Activated CD4-positive, alpha-beta T cell treated with anti-CD3 and anti-CD28 coated beads, Interleukin-10, Interleukin-2, amounts not matched to agents 100 ng/mL and 50 ng/mL, durations not matched to agents 16 hours and 8 hours (primary cell): ENCODE measurements at places on chromosomes 3 and 15.

DNA sequence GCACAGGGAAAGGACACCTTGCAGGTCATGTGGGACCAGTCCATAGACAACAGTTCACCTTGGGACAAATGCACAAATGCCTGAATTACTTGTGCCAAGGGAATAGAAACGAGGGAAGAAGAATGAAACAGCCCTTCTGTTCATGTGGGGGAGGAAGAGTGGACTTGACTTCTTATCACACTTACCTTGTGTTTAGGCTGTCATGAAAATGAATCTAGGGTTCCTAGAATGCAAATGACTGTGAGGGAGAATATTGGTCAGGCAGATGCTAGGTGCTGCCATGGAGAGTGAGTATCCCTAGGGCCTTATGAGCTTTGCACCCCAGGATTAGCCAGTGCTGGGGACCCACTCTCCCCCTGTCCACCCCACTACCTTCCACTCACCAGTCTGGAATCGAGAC is 11.0 kb upstream of the PRKAR2A start:
- no peak for DNase-seq

DNA sequence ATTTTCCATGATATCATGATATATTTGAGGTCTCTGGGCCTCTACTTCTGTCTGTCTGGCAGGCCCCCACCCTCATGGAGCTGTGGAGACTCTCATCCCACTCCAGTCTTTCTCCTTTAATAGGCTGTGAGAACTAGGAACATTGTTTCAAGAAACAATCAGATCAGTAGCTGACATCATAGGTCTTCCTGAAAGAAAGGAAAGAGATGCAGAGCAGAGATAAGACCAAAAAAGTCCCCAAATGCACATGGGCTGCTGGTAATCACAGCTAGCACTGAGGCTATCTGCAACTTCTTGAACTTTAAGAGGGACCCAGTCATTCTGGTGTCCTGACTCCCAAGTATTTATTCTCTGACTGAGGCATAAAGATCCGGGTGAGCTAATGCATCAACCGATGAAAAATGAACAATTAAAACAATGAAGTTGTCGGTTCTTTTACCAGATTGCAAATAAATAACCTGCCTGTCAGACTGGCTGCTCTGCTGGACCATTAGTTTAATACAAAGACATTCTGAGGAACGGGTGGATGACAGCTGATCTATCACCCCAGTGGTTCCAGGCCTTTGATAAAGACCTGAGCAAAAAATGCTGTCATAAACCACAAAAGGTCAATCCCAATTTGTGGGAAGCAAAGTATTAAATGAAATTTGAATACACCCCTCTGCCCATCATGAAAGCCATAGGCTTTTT is 780.8 kb upstream of the GOLIM4 start:
- peak; percentile 1 for DNase-seq

GRCh38 chr3:126245811-126246727 is 65.7 kb upstream of the ALDH1L1 start:
- DNase-seq, result peak; percentile 32

- DNase-seq, result no peak
Measured at GRCh38 chr3:124883766-124884473, 3.2 kb downstream of the ITGB5 start.

DNA sequence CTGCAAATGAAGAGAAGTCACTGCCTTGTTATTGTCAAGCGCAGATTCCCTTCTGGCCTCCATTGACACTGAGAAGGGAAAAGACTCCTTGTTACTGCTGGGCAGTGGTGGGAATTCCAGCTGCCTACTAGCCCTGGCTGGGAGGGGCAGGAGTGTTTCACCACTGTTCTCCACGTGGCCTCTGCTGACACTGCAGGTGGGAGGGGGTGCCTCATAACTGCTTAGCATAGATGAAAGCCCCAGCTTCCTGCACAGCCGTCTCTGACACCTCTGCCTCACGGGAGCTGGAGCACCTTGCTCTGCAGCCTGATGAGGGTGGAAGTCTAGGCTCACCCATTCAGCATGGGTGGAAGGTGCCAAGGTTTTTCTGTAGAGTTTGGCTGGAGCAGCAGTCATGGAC is 52.1 kb downstream of the TM2D3 start:
- no peak for DNase-seq

DNA sequence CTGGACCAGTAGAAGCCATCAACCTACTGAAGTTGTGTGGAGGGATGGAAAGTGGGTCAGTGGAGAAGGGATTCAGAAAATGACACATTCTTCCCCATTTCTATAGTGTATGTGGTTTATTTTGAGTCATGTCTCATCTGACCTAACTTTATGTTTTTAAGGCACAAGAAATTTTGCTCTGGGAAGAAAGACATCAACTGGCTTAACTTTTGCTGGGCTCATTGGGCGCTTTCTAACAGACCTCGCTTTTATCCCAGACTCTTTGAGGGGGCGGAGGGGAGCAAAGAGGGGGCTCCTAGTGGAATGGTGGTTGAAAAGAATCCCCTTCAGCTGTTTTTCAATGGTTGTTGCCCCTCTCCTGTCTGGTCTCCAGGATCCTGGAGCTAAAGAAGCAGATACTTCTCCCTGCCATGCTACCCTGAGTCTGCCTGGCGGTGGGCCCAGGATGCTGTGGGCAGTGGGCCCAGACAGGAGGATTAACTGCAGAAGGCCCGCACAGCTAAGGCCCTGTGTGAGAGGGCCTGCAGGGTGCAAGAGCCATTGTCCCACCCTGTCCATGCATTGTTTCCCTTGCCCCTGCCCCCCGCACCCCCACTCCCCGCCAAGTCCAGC is 14.5 kb downstream of the CSRNP1 start:
- DNase-seq, result peak; percentile 34

DNA sequence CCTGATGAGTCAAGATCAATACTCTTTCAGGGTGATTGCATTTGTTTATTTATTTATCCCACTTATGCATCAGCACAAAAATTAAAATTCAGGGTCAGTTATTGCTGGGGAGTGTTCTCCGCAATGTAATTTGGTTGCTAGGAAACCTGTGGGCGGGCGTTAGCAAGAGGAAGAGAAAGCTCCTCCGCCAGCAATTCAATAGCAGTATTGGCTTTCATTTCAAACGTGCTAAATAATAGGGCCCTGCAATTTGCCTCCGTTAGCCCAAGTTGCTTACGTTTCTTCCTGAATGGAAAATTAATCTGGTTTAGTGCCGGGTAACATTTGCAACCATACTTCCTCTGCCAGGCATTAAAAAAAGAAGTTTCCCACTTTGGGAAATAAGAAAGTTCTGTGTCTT is 35.5 kb upstream of the PLCL2 start:
- peak; percentile 73 for DNase-seq

DNA sequence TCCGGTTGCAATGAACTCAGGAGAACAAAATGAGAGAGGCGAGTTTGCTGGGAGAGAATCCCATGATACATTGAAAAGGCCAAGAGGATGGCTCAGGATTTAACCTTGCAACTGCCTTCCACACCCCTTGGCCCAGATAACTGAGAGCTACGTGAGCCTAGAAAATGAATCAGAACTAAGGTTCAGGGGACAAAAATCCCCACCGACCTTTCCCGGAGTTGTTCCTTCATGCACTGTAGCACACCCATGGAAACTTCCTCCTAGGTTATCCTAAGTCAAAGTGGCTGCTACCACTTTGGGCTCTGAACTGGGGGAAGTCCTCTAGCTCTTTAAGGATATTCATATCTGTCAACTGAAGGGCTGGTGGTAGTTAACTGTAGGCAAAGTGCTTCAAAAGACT is 58.3 kb upstream of the SLC4A7 start:
- DNase-seq, result no peak

DNA sequence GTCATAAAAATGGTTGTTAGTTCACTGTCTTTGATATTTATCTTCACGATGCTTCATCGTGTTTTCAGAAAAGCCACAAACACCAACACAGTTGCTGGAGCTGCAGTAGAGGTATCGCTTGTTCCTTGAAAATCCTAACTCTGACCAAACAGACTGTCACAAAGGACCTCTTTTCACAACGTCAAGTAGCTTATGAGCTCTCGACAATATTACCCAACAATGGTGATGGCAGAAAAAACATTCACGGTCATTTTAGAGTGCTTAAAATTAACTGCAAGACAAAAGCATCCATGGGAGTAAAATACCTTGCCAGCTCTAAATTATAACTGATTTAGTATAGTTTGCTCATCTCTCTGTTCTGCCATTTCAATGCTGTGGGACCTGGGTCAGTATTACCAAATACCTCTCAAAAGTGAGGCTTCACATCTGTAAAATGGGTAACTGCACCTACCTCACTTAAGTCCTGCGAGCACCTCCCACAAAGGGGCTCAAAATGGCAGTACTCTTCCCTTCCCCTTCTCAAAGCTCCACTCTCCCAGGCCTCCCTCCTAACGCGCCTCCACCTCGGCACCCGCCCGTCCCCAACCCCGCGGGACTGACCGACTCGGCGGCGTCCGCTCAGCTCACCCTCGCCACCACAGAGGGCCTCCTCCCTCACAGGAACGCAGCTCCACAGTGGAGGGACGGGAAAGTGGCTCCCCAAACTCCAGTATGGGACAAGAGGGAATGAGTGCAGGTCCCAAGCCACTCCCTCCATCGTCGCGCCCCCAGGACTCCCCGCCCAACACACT is 546 bp downstream of the TRIM59 start:
- peak; percentile 37 for DNase-seq

DNA sequence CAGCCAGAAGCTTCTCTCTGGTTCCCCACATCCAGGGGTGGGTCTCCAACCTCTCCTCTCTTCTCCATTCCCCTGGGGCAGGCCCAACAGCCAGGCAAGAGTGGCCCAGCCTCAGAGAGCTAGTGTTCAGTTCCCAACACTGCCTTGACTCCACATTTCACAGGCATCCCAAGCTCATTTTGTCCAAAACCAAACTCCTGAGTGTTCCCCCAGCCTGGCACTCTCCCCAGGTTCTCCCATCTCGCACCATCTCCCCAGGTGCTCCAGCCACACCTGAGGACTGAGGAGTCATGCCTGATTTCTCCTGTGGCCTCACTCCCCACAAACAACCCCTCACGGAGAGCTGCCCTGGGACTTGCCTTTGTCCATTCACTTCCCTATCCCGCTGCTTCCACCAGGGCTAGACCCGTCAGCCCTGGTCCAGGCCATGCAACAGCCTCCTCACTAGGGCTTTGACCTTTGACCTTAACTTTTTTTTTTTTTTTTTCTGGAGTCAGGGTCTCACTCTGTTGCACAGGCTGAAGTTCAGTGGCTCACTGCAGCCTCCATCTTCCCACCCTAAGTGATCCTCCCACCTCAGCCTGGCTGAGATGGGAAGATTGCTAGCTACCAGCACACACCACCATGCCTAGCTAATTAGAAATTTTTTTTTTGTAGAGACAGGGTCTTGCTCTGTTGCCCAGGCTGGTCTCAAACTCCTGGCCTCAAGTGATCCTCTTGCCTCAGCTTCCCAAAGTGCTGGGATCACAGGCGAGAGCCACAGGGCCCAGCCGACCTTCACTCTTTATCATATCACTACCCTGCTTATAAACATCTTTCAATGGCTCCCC is 3.9 kb upstream of the CSK start:
- no peak for DNase-seq

- DNase-seq, result no peak
Measured at GRCh38 chr15:101391431-101391830, 96.4 kb upstream of the SNRPA1 start.

DNA sequence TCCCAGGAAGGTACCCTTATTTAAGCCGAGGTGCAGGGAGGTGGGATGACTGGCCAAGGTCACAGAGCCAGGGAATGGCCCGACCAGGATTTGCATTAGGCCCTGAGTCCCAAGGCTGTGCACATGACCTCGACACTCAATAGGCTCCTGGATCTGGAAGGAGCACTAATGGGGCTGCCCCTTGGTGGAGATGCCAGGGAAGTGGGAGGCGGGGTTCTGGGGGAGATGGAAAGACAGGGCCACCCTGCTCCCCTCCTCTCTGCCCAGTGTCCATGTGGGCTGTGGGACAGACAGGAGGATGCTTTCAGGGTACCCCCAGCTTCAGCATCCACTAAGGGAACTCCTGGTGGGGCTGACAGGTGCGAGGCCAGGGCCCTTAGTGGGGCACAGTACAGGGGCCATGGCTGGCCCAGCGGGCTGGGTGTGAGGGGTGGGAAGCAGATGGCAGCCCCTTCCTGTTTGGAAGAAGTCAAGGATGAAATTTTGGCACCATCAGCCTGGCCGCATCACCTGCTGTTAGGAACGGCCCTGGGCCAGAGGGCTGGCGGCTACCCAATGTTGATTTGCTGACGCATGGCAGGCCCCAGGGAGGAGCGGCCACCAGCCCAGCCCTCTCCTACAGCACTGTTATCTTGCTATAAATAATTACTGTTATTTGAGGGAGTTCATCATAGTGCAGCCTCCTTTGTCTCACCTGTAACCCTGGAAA is 37.3 kb downstream of the ATP2B2 start:
- no peak for DNase-seq

- DNase-seq, result no peak
Measured at GRCh38 chr3:78139166-78139565, 1099.3 kb downstream of the ROBO2 start.

GRCh38 chr3:72636969-72637597 is 211.2 kb downstream of the SHQ1 start:
- DNase-seq, result no peak
